ENCODE measurements at places on chromosomes 6 and 20.
A peak's percentile ranks its signal among the peaks of the same experiment; 100 is the strongest.

DNA sequence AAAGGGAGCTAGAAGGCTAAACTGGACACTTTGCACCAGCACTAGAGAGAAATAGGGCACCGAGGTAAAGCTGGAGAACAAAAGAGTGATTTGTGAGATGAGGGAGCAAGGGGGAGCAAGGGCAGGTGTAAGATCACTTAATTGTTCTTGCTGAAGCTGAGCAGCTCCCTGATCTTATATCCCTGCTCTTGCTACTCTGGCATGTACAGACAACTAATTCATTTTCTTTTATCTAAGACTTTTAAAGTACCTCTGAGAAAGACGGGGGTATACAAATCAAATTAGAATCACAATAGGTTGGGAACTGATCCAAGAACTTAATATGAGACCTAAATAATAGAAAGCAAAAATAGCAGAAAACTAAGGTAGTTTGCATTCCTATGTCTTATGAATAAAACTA, 381.7 kb upstream of the POU3F2 start:
- DNase-seq, result no peak

GRCh38 chr6:22106451-22106850, 190.4 kb downstream of the PRL start:
- no peak for DNase-seq

DNA sequence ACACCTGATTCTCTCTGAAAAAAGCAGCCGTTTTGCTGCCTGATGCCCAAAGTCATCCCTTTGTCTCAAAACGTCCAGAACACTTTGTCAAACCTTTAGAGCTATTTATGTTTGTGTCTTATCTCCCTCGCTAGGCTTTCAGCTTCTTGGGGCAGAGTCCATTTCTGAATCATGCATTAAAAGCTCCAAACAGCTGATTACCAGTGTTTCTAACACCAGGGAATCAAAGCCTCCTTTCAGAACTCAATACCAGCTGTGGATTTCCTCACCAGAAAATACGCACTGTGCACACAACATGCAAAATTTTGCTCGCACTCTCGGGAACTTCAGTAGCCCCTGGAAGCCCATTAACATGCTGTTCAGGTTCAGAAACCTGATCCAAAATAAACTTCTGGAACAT, 333.3 kb downstream of the HACE1 start:
- no peak for DNase-seq

- DNase-seq, result no peak
Observed at GRCh38 chr6:122077603-122078002, 321.8 kb upstream of the HSF2 start.

DNA sequence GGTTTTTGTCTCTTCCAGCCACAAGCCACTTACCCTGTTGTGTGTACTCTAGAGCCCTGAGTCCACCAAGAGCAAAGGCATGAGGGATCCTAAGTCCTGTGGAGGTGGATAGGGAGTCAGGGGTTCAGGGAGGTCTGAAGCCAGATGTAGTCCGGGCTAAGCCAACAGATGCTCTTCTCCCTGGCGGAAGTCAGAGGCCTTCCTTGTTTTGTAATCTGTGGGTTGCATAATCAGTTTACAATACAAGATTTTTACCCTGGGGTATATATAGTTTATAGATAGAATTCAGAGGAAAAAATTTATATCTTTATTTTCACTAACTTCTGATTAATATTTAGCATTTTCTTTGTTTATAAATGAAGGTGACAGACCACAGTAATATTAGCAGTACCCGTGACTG, 9.2 kb downstream of the LAMP5 start:
- no peak for DNase-seq

DNA sequence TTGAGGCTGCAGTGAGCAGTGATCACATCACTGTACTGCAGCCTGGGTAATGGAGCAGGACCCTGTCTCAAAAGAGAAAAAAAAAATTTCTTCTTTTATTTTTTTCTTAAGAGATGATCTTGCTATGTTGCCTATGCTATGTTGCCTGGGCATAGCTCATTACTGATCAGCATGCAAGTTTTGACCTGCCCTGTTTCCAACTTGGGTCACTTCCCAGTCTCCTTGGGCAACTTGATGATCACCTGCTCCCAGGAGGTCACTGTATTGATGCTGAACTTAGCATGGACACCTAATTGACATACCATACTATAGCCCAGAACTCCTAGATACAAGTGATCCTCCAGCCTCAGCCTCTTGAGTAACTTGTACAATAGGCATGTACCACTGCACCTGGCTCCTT, 30.7 kb upstream of the NANP start:
- DNase-seq, result no peak

DNA sequence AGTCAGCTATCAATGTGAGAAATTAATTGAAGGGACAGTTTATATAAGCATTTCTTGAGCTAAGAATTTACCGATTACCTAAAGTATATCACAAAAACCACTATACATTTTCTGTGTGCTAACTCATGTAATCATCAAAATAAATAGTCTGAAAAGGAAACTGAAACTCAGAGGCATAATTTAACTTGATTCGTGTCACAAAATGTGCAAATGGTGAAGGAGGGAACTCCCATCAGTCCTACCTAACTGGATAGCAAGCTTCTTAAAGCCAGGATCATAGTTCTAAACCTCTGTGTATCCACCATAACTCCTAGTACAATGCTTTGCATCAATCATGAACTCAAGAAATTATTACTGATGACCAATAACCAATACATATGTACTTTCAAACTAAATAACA, 91.0 kb downstream of the ASCC3 start:
- no peak for DNase-seq

DNA sequence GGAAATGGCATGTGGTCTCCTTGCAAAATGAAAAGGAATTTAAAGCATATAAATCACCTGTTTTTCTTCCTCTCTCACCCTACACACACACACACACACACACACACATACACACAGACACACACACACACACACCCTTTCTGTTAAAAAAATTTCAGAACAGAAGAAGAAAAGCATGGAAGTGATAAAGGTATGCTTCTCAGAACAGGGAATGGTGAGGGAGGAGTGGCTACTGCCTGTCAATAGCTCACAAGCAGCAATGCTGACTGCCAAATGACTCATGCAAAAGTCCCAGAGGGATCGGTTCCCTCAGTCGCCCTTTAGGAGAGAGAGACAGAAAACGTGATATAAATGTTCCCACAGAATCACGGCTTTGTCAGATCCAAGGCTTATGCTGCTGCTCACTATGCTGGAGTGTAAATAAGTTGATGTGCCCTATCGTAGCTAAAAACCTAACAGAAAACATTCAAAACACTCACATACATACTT, 102.6 kb downstream of the IBTK start:
- DNase-seq, result no peak

- DNase-seq, result no peak
Observed at GRCh38 chr20:31845300-31845863, at the start of gene FOXS1. FOXS1 (minus strand) TSS chr20:31845604; CDS start chr20:31845542, 62 bp downstream.

GRCh38 chr20:48722737-48723191, 105.0 kb downstream of the PREX1 start:
- no peak for DNase-seq

GRCh38 chr20:2809690-2810089, 5.1 kb upstream of the C20orf141 start:
- DNase-seq, result no peak

DNA sequence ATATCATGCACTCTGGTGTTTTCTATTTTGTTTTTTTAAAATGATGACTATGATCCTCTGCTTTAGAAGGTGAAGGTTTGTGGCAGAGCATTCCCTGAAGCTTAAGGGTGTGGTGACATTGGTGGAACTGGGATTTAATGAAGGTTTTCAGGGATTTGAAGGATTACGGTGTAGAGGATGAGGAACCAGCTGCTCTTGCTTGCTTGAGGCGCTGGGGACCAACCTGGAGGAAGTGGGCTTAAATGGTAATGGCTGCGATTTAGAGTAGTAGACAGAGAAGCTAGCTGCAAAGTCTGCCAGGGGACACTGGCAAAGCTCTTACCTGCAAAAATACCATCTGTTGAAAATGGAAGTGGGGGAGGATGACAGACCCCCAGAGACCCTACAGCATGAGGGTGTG, 241.8 kb downstream of the CLIC5 start:
- DNase-seq, result peak; percentile 1

- DNase-seq, result no peak
Observed at GRCh38 chr20:21517566-21518277, 3.9 kb upstream of the NKX2-2 start.

DNA sequence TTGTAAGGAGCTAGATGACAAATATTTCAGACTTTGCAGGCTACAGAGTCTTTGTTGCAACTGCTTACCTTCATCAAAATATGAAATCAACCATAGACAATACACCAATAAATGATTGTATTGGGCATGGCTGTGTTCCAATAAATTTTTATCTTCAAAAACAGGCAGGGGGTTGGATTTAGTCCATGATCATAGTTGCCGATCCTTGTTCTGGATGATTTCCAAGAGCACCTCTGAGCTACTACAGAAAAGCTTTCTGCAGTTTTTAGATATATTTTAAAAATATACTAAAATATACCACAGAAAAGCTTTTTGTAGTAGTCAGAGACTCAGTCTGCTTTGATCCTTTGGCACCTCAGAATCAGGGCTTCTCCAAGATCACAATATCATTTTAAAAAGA, 145.0 kb downstream of the HTR1B start:
- no peak for DNase-seq
